ENCODE measurements at places on chromosomes 1 and 21.

- DNase-seq, result no peak
These were observed 24.5 kb downstream of the CXADR start for GRCh38 chr21:17537299-17537698.

DNA sequence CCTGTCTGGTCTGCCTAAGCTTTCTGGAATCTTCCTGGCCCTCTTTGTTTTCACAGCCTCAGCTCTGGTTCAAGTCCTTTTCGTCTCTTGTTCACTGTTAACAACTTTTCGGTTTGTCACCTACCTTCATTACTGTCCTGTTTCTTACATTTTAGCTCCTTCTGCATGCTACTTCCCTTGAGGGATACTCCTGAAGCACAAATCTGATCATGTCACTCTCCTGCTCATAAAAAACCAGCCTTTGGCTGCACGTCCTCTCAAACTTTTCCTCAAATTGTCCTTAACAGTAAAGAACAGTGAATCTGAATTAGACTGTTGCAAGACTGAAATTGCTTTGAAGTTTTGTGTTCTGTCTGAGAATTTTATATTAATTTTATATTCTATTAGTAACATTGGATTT, 3.3 kb downstream of the RAVER2 start:
- no peak for DNase-seq

DNA sequence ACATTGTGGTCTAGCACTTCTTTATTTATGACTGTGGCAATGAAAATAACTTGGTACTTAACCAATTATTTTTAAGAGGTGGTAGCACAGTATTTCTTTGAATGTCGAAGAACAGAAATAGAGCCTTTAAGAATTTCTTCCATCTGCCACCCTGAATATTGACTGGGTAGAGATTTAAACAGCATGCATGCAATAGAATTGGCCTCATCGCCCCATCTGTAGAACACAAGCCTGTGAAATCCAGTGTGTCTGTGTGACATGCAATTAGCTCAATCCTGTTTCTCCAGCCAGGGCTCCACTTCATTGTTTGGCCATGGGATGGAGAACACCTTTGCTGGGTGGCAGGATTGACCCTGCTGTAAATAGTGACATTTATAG, 17.1 kb upstream of the KLHDC8A start:
- DNase-seq, result no peak

DNA sequence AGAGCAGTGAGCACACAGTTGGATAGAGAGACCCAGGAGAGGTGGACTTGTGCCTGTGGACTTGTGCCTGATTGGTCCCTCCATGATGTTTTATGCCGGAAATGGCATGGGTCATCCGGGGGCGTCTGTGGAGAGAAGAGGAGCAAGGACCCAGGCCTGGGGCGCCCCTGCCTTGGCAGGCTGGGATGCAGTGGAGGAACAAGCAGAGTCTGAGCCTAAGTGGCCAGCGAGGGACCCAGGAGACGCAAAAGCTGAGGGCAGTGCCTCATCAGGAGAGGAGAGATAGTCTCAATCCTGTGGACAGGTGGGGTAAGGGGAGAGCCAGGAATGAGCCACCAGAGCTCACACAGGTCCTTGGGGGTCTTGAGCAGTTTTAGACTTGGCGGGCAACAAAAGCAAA, 146.9 kb downstream of the PCBP3 start:
- DNase-seq, result no peak

Measured in sciatic nerve (tissue), 2 donors.